Renal cortical epithelial cell (primary cell): ENCODE measurements at places on chromosomes 7 and 10. TPM values are rescaled to one million over a fixed set of nuclear protein-coding genes. Genes with fewer than 3 reads are reported as not detected.
A peak's percentile ranks its signal among the peaks of the same experiment; 100 is the strongest.

DNA sequence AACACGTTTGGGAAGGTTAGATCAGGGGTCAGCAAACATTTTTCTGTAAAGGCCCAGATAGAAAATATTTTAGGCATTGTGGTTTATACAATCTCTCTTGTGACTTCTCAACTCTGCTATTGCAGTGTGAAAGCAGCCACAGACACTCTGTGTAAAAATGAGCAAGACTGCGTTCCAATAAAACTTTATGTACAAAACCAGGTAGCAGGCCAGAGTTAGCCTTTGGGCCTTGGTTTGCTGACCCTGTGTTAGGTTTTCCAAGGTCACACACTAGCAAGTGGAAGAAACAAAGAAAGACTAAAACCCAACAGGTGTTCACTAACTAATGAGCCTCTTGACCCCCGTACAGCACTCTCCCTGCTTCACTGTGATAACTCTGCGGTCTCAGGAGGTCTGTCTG lies 14.9 kb upstream of the PAXIP1 start:
- no peak for DNase-seq

DNA sequence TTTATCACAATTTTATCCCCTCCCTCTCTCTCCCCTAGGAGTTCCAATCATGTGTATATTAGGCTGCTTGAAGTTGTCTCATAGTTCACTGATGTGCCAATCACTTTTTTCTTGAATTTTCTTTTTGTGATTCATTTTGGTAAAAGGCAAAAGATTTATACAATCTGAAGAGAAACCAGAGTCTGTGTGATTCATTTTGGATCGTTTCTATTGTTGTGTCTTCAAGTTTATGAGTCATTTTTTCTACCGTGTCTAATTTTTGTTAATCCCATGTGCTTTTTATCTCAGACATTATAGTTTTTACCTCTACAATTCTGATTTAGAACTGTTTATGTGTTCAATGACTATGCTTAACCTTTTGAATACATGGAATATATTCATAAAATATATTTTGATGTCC lies 483.9 kb upstream of the AUTS2 start:
- DNase-seq = no peak

Gene LRGUK
- total RNA-seq = 0.17 and 0.94 TPM in 2 replicates

DNA sequence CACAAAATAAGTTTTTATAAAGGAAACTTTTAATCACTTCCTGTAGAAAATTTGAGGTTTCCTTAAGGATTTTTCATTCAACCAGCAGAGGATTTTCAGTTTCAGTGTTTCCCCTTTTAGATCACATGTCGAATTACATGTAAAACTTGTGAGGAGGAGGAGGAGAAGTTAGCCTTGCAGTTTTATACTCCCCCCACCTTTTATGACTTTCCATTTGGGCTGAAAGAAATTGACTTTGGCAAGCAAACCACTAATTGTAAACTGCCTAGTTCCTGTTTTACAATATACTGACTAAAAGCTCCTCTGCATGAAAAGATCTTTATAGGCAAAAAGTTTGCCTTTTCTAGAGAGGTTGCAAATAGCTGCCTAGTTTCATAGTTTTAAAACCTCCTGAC lies 3.0 kb downstream of the BAMBI start:
- no peak for DNase-seq

Gene ACTL6B
- not detected in 2 replicates for total RNA-seq

DNA sequence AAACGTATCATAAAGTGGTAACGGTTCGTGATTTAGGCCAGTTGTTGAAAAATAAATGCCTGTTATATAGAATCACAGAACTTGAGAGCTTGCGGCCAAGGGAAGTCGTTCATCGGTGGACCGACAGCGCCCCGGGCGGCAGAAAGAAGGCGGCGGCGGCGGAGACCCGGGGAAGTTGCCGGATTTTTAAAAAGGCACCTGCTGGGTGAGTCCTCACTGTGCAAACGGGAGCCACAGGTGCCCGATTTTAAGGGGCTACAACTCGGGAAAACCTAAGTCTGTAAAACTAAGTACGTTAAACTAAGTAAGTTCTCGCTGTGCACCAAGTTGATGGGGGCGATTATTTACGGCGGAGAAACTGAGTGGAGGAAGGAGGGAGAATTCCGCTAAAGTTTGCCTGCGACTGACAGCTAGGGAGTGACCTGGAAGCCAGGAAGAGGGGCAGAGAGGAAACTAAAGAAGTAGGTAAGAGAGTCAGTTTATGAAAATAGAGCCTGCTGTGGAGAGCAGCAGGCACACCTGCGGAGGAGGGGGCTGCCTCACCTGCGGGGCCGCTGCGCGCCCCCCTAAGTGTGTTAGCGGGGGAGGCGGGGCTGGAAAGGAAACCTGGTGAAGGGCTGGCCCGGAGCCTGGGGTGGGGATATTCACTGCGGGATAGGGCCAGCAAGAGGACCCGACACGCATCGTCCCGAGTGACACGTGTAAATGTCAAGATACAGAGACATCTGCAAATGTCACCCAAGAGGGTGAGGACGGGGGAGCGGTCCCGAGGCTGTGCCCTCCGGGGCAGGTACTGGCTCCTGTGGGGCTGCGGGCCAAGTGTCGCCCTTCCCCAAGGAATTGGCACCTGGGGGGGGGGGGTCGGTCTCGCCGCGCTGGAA lies 996 bp downstream of the ADAM12 start:
- DNase-seq = peak; percentile 48
